Esophagus squamous epithelium (tissue), 5 donors: ENCODE measurements at places on chromosomes 1 and 21.

DNA sequence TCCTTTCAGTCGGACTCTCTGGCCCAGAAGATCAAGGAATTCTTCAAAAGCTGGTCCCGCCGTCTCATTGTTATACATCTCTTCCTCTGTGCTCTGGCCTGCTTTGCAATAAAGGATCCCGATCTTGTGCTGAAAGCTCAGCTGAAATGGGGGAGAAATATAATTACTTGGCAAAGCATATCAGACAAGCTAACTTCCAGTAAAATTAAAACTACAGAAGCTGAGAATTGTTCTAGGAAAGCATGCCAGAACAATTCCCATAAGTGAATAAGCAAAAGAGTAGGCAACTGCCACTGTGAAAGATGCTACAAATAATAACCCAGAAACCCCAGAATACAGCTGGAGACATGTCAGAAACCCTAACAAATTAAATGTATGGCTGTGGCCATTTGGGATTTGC is 146.1 kb downstream of the SIPA1L2 start:
- DNase-seq: no peak

GRCh38 chr1:177142791-177143271 is 21.7 kb downstream of the ASTN1 start:
- DNase-seq: no peak

- DNase-seq: no peak
Measured at GRCh38 chr1:16189003-16189402, 23.4 kb downstream of the ARHGEF19 start.

GRCh38 chr1:151814426-151814825 is 9.2 kb upstream of the LINGO4 start:
- no peak for DNase-seq

DNA sequence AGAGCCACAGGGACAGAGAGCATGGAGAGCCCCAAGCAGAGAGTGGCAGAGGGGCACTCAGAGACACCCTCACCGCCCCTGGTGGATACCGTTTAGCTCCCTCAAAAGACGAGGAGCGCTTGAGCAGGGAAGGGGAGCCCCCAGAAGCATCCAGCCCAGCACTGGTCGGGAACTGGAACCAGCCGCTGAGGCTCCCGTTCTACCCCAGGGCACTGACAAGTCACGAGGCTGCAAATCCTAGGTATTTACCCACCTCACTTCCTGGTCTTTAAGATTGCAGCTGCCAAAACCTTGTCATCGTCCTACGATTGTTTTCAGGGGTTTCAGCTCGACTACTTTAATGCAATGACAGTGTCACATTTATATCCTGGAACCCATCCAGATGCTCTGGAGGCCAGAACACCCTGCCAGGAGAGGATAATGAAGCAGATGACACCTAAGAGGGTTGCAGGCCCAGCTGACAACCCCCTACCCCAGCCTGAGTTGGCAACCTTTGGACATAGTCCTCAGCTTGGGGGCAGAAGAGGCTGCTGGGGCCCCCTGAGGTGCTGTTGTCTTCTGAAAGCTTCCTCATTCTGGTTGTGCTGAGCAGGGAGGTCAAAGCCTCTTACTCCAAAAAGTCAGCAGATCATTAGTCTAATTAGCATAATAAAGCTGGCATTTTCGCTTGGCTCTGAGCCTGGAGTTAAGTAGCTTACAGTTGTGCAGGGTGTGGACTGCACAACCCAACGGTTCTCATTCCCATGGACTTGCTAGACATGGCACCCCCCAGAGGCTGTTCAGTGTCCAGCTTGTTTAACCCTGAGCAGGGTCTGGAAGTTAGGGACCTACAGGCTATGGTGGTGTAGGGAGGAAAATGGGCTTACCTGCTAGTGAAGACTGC is 20.6 kb upstream of the BACE2 start:
- no peak for DNase-seq

- DNase-seq: no peak
Measured at GRCh38 chr1:230253150-230253549, 173.0 kb downstream of the PGBD5 start.

DNA sequence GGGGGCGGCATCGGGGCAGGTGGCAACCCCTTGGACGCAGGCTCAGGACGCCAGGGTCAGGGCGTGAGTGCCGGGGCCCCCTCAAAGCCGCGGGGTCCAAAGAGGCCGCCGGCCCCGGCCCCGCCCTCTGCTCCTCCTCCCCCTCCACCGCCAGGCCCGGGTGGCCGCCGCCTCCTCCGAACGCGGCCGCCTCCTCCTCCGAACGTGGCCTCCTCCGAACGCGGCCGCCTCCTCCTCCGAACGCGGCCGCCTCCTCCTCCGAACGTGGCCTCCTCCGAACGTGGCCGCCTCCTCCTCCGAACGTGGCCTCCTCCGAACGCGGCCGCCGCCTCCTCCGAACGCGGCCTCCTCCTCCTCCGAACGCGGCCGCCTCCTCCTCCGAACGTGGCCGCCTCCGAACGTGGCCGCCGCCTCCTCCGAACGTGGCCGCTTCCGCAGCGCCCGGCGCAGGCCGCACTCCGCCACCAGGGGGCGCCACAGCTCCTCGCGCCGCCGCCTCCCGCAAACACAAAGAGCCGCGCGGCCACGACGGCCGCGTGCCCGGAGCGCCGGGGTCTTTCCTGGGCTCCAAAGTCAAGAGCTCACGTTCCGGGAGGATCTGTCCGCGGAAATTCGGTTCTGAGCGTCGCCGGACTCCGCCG is 19.3 kb upstream of the SAMD11 start:
- no peak for DNase-seq

- no peak for DNase-seq
Measured at GRCh38 chr1:199081739-199082138, 442.9 kb downstream of the PTPRC start.

- DNase-seq: no peak
Measured at GRCh38 chr1:31409946-31410858, 2.8 kb upstream of the SERINC2 start.

- DNase-seq: no peak
Measured at GRCh38 chr1:53552981-53553733, 94.0 kb downstream of the DMRTB1 start.

GRCh38 chr1:230758709-230759368 is 11.7 kb downstream of the CAPN9 start:
- no peak for DNase-seq

DNA sequence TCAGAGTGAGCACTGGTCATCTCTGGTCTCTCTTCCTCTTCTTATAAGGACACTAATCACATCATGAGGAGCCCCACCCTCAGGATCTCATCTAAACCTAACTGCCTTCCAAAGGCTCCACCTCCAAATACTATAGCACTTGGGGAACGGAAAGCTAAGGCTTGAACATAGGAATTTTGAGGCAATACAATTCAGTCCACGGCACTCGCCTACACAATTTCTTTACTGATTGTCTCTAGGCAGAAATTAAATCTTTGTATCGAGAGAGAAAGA is 127.3 kb downstream of the RERE start:
- no peak for DNase-seq

DNA sequence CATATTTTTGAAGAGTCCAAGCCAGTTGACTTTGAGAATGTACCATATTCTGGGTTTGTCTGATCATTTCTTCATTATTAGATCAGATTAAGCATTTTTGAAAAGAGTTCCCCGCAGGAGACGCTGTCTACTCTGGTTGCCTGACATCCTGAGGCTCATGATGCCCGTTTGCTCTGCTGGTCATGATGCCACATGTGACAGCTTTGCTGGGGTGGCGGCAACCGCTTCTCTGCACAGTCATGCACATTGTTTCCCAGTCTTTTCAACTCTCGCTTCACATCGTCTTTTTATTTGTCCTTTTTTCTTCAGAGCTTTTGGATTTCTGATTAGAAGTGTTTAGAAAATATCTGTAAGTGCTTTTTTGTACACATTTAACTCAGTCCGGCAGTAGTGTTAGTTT is 90.7 kb downstream of the ST6GALNAC5 start:
- no peak for DNase-seq

DNA sequence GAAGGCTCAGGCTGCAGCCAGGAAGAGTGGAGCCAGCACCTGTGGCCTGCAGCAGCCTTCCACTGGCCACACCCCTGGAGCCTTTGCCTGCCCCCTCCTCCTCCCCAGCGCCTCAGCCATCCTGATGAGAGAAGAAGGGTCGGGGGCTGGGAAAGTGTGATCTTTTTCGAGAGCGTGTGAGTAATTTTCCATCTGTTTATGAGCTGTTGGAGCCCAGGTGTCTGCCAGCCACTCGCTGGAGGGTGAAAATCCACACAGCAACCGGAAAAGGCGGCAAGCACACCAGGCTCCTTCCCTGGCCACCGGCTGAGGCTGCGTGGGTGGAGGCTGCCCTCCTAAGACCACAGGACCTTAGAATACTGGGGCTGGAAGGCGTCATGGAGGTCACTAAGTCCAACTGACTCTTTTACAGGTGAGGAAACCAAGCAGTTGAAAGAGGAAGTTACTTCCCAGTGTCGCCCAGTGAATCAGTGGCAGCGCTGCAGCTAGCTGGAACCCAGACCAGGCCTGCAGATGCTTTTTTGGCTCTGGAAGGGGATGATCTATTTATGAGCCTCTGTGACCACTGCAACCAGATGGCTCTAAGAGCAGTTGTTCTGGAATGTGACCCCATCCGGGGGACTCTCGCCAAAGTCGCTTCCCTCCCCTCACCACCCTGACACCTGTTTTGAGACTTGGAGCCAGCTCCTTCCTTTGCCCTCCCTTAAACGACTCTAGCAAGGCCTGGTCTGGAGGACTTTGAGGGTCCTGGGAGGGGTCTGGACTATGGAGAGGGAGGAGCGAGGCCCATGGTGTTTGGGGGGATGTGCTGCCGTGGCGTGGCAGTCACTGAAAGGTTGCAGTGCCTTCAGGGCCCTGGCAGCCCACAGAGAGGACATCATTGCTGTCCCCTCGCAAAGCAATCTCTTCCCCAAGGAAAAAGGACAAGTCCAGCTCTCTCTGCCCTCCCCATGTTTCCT is 54.5 kb downstream of the LGR6 start:
- DNase-seq: no peak

GRCh38 chr1:28680151-28680550 is 11.6 kb downstream of the GMEB1 start:
- no peak for DNase-seq

GRCh38 chr1:184637664-184638240 is 116.9 kb downstream of the EDEM3 start:
- no peak for DNase-seq

DNA sequence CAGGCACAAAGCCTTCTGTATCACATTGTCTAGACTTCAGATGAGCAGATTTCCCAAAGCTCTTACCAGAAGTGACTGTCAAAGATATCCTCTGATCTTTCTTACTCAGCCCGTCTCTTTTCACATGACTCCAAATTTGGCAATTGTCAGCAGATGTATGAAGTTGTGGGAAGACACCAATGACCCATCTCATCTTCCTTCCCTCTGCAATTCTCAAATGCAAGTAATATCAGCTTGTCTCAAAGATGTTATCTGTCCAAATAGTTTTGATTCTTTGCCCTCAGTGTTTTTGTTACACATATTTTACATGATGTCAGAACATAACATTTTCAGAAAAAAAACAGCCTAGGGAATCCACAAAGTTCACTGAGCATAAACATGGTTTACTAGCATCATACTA is 45.1 kb upstream of the RGS2 start:
- DNase-seq: no peak

- no peak for DNase-seq
Measured at GRCh38 chr1:239053279-239053678, 333.1 kb upstream of the CHRM3 start.

DNA sequence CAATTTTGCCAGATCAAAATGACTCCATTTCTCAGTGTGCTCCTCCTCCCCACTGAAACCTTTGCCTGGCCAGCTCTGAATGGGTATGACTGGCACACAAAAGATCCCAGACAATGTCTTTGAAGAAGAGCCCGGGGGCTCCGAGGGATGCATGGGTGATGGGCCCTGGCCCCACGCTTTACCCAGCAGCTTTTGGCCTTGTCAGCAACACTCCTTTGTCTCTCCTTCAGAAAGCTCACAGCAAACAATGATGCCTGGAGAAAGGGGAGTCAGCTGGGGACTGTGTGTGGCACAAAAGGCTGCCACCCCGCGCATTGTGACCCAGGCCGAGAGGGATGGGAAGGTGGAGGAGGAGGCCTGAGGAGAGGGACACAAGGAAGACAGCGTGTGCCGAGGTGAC is 45.9 kb downstream of the PLXNA2 start:
- no peak for DNase-seq

DNA sequence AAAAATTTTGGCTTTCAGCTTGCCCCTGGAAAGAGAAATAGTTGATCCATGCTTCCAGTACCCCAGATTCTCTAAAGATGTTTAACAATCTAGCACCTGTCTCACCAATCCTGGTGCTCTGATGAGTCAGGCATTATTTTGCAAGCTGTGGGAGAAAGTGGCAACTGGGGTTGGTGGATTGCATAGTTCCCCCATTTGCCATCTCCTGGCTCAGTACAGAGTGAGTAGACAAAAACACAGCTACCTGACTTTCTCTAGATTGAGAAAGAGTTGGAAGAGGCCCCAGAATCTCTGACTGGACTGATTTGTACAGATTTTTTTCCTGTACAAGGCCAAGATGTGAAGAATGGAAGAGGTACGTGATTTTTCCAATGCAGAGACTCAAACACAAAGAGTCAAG is 75.1 kb upstream of the NEGR1 start:
- DNase-seq: no peak

DNA sequence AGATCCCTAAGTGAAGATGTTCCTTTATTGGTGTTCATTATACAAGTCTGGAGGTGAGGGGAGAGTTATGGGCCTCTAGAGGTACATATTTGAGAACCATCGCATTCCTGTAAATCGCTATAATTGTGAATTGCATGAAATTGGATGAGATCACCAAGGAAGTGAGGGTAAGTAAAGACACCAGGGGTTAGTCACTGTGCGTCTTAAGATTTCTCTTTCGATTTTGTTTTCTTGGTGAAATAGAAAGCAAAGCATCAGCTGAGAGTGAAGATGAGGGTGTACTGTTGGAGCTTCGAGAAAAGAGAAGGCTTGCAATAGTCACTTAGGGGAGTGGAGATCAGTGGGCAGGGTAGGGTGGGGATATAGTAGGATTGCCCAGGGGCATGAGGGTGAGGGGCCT is 82.1 kb downstream of the RAVER2 start:
- no peak for DNase-seq

GRCh38 chr1:8879464-8879921 is 1.0 kb upstream of the ENO1 start:
- no peak for DNase-seq

DNA sequence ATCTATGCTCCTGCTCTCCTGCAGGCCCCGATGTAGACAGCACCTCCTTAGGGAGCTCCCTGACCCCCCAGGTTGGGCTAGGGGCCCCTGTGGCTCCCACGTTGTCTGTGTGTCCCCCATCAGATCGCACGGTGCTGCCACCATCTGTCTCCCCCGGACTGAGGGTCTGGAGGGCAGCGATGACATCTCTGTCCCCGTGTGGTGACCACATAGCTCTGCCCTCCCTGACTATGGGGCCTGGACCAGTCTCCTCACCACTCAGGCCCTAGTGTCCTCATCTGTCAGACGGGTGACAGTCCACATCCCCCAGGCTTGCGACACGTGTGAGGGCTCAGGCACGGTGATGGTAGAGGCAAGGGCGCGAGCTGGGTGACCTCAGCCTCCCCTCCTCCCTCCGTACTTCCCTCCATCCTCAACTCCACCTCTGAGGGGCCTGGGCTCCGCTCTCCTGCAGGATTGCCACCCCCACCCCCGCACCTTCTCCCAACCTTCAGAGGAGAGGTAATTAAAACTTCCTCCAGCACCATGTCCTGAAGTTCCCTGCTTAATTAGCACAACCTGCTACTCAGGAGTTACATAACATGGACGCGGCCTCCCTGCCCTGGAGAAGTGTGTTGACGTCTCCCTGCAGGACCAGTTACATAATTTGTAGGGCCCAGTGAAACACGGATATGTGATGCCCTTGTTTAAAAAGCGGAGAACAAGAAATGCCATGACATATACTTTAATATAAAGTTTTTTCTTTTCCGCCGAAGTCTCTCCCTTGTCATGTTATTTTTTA is 288.2 kb downstream of the PTPRU start:
- no peak for DNase-seq
